ENCODE measurements at places on chromosomes 2 and 18.

DNA sequence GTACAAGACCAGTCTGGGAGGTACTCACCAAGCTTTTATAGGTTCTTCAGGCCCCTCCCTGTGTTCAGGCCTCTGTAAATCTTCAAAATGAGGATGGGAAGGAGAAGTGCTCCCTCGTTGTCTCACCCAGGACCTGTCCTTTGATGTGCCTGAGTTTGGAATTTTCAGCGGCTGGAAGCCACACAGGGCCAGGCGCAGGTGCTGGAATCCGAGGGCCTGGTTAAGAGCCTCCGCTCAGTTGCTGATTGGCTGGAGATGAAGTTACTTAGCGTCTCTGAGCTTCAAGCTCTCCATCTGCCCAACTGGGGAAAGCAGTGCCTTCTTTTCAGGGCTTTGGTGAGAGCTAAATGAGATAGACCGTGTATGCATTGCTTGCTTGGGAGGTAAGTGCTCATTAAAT lies 30.0 kb downstream of the HJURP start:
- DNase-seq: no peak

DNA sequence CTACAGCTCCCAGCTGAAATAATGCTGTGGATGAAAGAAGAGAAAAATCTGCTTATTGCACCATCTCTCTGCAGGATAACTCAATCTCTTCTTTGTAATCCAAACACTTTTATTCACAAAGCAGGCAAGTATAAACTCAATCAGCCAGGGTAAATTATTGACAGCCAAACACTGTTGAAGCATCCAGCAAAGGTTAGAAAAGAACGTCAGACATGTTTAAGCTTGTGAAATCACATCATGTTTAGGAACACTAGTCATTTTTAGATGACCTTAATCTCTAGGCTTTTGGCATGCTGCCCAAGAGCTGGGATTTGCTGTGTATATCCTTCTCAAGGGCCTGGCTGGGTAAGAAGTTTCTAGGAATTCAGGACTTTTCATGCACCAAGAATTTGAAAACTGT lies 1148.1 kb upstream of the FANCL start:
- no peak for DNase-seq

DNA sequence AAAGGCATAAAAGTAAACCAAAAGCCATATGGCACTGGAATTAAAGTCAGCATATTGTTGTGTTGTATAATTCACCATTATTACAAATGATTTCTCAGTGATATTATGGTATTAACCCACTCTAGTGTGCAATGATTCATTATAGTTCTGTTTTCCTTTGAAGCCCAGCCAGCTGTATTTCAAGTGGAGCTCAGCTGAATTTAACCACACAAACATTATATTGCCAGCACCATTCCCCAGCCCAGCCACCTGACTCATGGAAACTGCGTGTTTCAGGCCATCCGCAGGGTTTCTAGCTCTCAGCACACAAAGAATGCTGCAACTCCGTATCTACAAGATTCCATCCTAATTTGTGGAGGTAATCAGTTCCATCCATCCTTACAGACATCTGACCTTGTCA lies 166.8 kb upstream of the CHAC2 start:
- peak; percentile 62 for DNase-seq

GRCh38 chr2:181128199-181128598 lies 147.8 kb downstream of the UBE2E3 start:
- DNase-seq: no peak

DNA sequence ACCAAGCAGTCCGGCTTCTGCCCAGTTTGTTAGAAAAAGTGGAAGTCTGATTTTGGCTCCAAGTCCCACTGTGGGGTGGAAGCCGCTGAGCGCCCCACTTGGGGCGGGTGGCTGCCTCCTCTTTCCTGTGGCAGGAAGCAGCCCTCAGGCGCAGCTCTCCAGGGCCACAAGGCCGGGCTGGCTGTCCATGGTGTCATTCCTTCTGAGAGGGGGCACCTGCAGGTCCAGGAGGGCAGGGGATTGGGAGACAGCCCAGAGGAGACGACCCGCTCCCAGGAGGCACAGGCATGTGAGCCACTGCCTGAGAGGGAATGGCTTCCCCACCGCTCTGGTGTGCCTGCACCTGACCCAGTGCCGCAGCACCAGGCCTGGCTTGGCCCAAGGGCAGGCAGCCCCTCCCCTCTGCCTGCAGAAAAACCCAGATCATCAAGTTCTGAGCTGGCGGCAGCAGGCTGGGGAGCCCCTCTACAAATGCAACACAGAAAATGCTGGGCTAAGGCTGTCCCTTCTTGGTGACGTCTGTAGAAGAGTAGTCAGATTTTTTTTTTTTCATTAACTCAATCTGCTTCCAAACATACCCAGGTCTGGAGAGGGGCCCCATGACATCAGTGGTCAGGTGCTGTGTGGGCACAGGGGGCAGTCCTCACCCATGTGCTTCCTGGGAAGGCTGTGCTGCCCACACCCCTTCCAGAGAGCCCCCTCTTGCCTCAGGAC lies 38.4 kb downstream of the HS6ST1 start:
- DNase-seq: no peak

GRCh38 chr2:48849770-48850169 lies 94.2 kb upstream of the LHCGR start:
- DNase-seq: no peak

DNA sequence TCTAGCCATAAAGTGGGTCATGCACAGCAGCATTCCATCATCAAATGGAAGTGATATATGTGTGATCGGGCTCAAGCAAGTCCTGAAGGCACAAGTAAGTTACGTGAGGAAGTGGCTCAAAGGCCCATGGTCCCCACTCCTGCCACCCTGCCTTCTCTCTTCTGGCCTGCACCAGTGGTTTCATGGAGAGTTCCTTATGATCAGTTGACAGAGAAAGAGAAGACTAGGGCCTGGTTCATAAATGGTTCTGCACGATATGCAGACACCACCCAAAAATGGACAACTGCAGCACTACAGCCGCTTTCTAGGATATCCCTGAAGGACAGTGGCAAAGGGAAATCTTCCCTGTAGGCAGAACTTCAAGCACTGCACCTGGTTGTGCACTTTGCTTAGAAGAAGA lies 412.6 kb upstream of the SMIM21 start:
- DNase-seq: no peak

DNA sequence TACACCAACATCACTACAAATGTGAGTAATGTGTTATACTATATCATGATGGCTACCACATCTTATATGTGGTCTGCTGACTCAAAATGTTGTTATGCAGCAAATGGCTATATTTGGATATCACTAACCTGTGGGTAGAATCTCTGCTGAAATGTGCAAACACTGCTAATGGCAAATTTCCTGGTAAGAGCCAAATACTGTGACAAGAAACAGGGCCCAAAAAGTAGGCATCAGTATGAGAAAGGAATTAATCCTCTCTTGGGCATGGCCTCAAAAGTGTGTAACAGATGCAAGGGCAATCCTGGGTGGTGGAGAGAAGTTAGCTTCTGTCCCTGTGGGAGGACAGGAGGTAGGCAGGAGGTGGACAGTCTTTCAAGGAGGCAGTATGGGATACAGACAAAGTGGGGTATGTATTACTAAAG lies 13.3 kb downstream of the ATF2 start:
- no peak for DNase-seq

GRCh38 chr18:8084160-8084559 lies 517.0 kb downstream of the PTPRM start:
- peak; percentile 9 for DNase-seq

- DNase-seq: no peak
Observed at GRCh38 chr2:174606336-174606735, 8.7 kb upstream of the WIPF1 start.

DNA sequence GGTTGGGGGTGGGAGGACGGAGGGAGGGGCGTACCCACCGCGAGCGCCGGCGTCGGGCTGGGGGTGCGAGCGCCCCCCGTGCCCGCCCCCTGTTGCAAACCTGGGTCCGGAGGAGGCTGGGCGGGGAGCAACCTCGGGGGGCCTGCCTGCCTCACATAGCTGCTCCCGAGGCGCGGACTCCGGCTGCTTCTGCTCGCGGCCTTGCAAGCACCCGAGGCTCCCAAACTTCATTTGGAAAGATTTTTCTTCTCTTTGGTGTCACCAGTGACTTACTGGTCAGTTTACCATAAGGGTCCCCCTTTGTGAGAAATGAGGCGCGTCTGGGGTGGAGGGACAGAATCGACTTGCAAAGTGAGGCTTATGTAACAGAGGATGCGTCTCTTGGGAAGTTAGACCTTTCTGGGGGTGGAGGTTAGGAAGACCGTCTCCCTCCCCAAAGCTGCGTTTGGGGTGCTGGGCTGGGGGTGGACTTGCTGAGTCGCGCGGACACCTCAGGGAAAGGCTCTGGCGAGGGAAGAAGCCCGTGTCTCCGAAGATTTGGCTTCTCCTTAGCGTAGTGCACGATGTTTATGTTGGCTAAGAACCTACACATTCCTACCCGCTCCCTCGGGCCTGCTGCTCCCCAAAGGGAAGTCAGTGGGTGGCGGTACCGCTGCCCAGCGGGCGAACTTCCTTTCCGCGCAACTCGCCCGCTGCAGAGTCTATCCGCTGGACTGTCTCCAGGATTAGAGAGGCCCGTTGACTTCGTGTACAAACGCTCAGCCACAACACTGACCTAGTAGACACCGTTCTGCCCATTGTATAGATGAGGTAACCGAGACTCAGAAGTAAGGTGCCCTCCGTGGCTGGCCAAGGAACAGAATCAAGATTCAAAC lies 559 bp downstream of the TMEM37 start:
- no peak for DNase-seq

DNA sequence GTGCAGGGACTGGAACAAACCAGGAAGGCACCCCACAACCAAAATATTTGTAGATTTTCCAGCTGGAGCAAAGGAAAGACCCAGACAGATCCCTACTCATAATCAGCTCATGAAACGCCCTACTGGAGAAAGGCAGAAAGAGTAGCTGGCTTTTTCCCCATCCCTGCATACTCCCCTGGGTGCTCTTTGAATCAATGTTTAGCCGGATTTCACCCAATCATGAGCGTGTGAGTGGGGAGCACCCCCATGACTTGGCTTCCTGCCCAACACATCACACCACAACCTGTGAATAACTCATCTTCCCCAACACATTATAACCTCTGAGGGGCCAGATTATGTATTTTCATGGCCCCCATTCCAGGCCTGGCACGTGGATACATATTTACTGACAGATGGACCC lies 35.1 kb upstream of the SLC14A1 start:
- DNase-seq: no peak

GRCh38 chr18:36212301-36213171 lies 25.2 kb downstream of the MOCOS start:
- DNase-seq: no peak

GRCh38 chr2:240446664-240447175 lies 11.3 kb downstream of the GPC1 start:
- DNase-seq: no peak

- no peak for DNase-seq
Observed at GRCh38 chr2:147589127-147589526, 255.7 kb upstream of the ACVR2A start.

GRCh38 chr2:19187323-19188020 lies 171.0 kb downstream of the OSR1 start:
- DNase-seq: no peak

- DNase-seq: no peak
Observed at GRCh38 chr2:148299616-148300015, 278.7 kb downstream of the MBD5 start.

Measured in NCI-H1092 treated with DMSO at 0.1 percent for 48 hours (cell line).